Endothelial cell (in vitro differentiated cells): ENCODE measurements at places on chromosomes 12 and 14. TPM values are rescaled to one million over a fixed set of nuclear protein-coding genes. Genes with fewer than 3 reads are reported as not detected.

DNA sequence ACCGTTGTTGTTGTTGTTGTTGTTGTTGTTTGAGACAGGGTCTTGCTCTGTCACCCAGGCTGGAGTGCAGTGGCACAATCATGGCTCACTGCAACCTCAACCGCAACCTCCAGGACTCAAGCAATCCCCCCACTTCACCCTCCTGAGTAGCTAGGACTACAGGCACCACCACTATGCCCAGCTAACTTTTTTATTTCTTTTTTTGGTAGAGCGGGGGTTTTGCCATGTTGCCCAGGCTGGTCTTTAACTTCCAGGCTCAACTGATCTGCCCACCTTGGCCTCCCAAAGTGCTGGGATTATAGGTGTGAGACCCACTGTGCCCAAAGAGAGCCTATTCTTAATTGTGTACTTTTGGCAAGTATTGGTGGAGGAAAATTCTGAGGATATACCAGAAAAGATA is 25.7 kb downstream of the MOK start:
- H3K4me1 ChIP-seq = no peaks in the 10 kb centered on the region
- no peak for DNase-seq
- H3K4me3 ChIP-seq = no peak overlapping the region

- H3K4me1 ChIP-seq = peaks cover 11% of the 10 kb centered on the region
- H3K27ac ChIP-seq = no peak overlapping the region
- DNase-seq = no peak
These were observed 46.8 kb downstream of the GALNT4 start for GRCh38 chr12:89477633-89478279.

DNA sequence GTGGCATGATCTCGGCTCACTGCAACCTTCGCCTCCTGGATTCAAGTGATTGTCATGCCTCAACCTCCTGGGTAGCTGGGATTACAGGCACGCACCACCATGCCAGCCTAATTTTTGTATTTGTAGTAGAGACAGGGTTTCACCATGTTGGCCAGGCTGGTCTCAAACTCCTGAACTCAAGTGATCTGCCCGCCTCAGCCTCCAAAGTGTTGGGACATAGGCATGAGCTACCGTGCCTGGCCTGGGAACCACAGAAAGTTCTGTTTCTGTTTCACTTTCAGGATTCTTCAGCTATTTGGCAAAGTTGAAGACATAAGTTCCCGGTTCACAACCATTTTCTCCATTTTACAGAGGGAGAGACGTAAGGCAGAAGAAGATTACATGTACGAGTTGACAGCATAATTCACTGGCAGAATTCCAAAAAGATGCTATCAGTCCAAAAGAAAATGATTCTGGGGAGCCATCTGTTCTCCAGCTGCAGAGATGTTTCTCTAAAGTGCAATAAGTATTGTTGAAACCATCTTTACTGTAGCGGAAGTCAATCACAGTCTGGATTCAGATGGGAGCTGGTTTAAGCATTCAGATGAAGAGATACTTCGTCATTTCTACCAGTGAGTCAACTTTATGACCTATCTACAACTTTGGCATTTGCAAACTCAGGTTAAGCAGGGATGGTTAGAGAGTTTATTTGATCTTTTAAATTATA is 8.1 kb upstream of the RNF34 start:
- H3K36me3 ChIP-seq = no peaks in the 10 kb centered on the region
- no peak overlapping the region for H3K27ac ChIP-seq
- no peaks in the 10 kb centered on the region for H3K27me3 ChIP-seq
- H3K4me3 ChIP-seq = no peak overlapping the region
- DNase-seq = no peak
- peaks cover 4% of the 10 kb centered on the region for H3K4me1 ChIP-seq

DNA sequence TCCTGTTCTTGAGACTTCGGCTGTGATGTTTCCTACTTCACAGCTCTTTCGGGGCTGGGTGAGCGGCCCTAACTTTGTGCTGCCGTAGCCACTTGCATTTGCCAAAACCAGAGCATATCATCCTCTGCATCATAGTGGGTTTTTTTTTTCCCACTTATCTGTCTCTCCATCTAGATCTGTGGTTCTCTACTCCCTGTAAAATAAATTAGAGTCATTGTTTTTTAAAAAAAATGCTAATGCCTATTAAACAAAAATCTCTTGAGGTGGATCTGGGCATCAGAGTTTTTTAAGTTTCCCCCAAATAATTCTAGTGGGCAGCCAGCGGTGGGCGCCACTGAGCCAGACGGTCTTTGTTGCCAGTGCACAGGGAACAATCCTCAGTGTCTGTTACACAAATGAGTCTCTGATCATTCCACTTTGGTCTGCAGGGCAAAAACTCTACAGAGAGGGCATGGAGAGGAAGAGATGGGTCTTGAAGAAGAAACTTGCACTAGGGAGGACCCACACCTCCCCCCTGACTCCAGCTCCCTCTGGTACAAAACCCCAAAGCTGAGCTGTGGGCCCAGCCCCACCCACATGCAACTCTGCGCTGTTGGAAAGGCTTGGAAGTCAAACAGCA is 62.4 kb upstream of the BCL2L14 start:
- no peak overlapping the region for H3K4me3 ChIP-seq
- H3K4me1 ChIP-seq = peaks cover 42% of the 10 kb centered on the region
- no peak for DNase-seq
- H3K27ac ChIP-seq = no peak overlapping the region

The PRH2 gene
- total RNA-seq = not detected

The ASCL1 gene
- not detected for total RNA-seq

The DPF3 gene
- total RNA-seq = 3.0 TPM
